Anterior cingulate cortex (tissue), 58 donors: ENCODE measurements at places on chromosomes 1 and 21.

GRCh38 chr1:56923201-56923600, 42.6 kb downstream of the C8B start:
- DNase-seq: no peak

DNA sequence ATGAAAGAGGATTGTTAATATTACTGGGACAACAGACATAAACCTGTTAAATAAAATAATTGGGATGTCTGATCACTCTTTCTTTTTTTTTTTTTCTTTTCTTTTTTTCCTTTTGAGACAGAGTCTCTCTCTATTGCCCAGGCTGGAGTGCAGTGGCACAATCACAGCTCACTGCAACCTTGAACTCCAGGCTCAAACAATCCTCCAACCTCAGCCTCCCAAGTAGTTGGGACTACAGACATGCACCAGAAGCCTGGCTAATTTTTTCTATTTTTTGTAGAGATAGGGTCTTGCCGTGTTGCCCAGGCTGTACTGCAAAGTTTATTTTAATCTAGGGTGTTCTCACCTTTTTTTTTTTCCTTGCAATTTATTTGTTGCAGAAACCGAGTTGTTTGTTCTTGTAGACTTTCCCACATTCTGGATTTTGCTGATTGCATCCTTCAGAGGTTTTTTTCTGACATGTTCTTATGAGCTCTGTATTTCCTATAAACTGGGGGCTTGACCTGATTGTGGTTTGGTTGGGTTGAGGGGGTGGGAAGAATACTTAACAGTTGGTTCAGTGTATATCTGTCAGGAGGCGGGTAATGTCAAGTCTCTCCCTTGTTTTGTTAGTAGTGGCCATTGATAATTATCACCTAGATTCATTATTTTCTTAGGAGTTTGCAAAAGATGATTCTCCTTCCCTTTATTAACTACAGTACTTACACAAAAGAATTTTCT, 125.2 kb downstream of the MAST2 start:
- no peak for DNase-seq

- DNase-seq: no peak
These were observed 42.5 kb downstream of the CCN1 start for GRCh38 chr1:85623061-85623471.

- no peak for DNase-seq
These were observed 18.1 kb downstream of the LRIF1 start for GRCh38 chr1:110945626-110946025.

- DNase-seq: no peak
These were observed 21.2 kb downstream of the CRNN start for GRCh38 chr1:152392909-152393308.

DNA sequence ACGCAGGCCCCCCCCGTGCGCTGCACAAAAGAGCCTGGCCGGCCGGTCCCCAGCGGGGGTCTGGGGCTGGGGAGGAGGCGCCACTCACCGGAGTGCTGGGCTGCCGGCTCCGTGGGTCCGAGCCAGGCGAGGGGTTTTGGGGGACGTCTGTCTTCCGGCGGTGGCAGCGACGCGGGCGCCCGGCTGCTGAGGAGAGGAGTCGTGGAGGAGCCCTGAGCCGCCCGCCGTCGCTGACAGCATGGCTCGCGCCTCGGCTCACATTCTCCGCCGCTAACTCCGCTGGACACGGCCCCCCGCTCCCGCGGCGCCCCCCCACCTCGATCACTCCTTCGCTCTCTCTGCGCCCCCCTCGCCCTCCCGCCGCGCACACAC, 649 bp downstream of the AHDC1 start:
- DNase-seq: no peak

DNA sequence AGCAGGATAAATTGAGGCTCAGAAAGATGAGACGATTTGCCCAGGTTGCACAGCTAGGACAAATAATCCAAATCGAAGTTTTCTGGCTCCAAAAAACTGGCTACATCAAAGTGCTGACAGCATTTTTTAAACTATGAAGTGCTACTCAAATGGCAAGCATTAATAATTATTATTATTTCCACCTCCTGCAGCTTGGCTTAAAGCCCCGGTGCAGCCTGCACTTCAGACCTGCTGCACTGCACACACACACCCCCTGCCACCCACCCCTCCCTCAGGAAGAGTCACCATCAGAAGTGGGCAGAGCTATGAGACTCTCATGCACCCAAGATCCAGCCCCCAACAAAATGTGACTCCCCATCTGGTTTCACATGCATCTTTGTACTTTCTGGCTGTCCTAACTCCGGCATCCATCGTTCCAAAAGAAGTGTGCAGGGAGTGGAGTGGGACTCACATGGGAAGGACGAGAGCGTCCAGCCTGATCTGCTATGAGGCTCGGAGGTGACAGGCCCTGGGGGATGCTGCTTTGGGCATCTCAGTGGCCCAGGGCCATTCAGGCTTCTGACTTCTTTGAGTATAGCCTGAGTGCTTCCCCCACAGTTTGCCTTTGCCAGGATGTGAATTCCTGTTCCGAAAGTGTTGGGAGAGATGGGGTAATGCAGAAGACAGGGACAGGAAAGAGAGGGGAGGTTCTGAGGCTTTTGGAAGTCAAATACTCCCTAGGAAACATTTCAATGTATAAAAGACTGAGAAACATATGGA, 65.0 kb upstream of the FAM20B start:
- DNase-seq: no peak

DNA sequence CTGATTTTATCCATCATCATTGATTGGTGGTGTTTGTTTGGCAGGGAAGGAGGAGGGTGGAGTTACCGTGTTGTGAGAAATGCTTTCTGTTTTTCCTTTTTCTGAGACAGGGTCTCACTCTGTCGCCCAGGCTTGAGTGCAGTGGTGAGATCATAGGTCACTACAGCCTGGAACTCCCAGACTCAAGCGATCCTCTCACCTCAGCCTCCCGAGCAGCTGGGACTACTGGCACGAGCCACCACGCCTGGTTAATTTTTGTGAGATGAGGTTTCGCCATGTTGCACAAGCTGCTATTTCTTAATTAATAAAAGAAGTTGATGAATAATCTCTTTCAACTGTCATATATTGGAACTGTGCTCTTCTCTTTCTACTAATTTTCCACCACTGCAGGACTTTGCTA, 44.3 kb downstream of the HUNK start:
- DNase-seq: no peak

GRCh38 chr1:44354268-44354839, 703 bp downstream of the ERI3 start:
- no peak for DNase-seq

GRCh38 chr1:99365545-99365944, 101.3 kb downstream of the PLPPR4 start:
- DNase-seq: no peak

DNA sequence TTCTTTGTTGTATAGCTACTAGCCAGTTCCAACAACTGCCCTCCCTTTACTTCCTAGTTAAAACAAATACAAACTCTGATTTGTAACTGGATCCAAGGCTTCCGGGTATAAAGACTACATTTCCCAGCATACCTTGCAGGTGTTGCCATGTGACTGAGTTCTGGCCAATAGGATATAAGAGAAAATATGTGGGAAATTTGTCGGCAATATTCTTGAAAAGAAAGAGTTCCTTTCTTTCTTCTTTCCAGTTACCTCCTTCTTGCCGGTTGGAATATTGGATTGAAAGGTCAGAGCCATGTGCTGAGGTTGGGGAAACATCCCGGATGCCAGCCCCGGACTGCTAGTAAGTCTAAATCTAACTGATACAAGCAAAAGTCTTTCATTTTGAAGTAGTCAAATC, 23.0 kb upstream of the ZBTB40 start:
- no peak for DNase-seq

DNA sequence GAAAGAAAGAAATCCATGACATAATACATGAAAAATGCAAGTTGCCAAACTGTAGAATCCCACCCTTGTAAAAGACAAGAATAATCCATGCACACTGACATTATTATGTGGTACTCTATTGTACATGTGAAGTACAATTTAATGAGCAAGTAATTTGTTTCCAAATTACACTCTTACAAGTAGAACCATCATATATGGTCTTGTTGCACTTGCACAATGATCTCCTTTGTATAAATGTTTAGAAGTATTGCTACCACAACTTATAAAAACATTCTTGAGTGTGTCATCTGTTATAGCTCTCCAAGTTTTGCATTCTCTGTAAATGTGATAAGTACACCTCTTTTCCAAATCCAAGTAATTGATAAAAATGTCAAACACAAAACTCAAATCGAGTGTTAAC, 29.1 kb upstream of the ZNF281 start:
- no peak for DNase-seq

GRCh38 chr1:209645574-209646452, 6.4 kb downstream of the LAMB3 start:
- no peak for DNase-seq

DNA sequence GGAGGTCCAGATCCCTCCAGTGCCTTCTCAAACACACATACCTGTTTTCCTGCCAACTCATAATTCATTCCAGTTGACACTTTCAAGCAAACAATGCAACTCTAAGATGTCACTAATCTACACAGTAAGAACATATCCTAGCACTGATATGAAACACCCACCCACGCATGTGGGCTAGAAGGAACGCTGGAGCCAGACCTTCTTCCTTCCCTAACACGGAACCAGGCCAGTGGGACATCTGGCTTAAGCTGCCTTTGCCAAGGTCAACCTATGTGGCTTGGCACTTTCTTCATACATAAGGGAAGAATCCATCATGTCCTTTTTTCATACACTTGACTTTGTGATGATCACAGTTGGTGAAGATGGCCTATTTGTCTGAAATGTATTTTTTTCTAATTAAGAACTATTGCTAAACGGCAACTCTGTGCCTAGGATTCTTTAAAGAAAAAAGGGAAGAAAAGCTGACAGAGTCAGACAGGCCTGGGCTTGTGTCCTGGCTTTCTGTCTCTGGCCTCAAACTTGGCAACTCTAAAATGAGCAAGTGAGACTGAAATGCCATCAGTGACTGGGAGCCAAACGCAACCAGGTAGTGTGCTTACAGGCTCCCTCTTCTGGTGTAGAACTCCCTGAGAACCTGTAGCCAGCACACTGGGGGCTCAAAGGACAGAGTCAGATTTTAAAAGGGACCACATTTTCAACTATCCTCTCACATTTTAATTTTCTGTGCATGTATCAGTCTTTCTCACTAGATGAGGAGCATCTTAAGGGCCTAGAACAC, 92.6 kb upstream of the BEND5 start:
- no peak for DNase-seq

GRCh38 chr1:197415221-197415620, 147.2 kb downstream of the CRB1 start:
- no peak for DNase-seq

- no peak for DNase-seq
These were observed 58.6 kb upstream of the NBPF3 start for GRCh38 chr1:21381354-21381753.

DNA sequence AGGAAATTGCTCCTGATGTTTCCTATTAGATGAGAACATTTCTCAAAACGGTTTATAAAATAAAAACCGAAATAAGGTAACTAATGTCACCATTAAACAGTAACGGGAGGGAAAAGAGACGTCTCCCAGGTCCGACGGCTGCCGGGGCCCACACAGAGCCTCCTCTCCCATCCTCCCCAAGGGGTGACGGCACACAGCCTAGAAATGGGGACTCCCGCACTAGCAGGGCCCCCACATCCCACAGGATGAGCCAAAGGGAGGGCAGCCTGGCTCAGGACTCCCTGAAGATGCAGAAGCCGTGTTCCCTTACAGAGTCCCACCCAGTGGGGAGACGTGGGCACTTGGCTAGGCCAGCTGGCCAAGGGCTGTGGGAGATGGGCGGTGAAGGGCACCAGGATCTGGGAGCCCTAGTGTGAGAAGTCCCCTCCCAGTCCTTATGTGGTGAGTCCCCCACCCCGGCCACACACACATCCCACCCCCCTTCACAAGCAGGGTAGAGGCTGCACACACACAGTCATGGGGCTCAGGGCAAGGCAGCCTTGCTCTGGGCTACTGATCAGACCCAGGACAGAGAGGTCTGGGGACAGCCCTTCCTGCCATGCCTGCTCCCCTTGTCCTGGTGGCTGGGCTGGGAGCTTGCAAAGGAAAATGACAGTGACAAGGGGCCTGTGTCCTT, 3.3 kb downstream of the KRTAP10-3 start:
- no peak for DNase-seq

DNA sequence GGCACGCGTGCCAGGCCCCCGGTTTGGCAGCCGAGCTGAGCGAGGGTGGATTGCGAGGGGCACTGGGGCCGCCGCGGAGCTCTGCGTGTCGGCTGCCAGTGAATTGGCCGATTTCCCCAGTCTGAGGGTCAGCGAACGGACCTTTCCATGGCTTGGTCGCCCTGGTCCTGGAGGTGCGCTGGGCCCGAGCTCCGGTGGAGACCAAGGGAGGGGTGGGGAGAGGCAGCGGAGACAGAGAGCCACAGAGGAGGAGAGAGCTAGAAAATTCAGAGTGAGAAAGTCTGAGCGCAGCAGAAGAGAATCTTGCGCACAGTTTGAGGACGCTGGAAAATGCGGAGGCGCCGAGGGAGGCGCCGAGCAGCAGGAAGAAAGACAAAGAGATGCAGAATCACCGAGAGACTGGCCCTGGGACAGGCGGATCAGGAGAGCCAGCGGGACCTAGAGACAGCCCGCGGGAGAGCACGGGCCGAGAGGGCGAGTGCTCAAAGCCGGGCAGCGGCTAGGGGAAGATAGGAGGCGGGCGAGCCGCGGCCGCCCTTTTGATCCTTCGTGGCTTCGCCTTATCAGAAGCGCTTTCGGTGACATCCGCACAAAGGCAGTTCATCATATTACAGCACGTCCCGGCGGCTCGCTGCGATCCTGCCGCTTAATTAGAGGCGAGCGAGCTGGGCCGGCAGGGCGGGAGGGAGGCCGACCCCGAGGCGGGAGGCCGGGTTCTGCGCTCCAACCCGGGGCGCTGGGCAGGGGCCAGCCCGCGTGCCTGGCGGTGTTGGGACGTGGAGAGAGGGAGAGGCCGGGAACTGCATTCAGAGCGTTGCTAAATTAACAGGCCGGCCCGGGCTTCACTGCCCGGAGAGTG, 12.7 kb downstream of the PAX7 start:
- DNase-seq: no peak

DNA sequence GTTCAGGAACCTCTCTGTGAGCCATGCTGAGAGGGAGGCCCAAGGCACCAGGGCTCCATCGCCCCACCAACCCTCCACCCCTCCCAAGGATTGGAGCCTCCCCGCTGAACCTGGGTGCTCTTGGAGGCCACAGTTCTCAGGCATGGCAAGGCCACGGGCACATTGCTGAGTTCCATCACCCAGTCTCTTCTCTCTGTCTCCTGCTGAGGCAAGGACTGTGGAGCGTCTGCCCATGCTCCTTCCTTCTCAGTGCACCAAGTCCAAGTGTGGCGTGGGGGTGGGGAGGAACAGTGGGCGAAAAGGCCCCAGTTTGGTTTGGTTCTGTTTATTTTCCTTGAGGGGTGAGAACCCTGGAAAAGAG, 2.8 kb upstream of the KNCN start:
- DNase-seq: no peak

DNA sequence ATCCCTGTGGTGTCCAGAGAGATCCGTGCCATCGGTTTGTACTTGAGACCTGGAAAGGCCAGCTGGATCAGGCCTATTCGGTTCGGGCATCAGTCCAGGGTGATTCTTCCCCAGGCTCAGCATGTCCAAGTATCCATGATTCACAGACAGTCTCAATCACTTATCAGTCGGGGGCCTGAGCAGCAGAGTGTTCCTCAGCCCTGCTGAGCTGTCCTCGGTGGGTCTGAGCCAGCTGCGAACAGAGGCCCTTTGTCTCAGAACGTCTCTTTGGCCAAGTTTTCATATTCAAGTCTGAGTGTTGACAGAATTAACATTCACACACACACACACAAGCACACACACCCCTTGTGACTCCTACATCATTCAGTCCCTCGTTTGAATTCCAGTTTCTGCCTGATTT, 33.4 kb upstream of the OSBPL9 start:
- DNase-seq: peak; percentile 70
